HL-60 (cell line): ENCODE measurements at places on chromosomes 1 and 21.

GRCh38 chr1:108089477-108089876, 110.7 kb downstream of the SLC25A24 start:
- no peak for DNase-seq

DNA sequence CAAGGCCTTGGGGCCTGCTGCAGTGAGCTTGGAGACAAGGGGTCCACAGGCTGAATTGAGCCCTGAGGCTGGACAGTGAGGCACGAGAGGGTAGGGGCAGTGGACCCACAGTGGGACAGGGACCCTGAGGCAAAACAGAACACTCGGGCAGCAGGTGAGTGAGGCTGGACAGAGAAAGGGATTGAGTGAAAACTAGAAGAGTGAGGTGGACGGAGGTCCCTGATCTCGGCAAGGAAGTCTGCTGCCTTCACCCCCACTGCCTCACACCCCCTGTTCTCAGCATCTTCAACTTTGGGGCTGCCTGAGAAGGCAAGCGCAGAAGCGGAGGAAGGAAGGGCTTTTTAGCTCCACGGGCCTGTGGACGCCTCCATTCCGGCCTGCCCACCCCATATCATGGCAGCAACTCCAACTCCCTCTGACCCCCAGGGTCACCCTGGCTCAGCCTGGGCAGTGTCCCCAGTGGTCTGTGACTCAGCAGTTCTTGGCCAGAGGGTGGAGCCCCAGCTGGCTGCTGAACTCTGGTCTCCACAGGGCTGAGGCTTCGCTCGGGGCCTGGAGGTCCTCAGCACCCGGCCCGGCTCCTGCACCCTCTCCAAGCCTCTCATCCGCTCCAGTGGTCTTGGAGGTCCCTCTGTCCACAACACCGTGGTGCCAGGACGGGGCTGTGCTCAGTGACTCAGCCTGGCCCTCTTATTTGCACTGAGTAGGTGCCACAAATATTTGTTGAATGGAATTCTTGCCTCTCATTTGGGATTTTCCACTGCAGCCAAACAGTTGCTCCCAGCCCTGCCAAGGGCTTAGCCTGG, 60.0 kb upstream of the EPS8L3 start:
- no peak for DNase-seq

DNA sequence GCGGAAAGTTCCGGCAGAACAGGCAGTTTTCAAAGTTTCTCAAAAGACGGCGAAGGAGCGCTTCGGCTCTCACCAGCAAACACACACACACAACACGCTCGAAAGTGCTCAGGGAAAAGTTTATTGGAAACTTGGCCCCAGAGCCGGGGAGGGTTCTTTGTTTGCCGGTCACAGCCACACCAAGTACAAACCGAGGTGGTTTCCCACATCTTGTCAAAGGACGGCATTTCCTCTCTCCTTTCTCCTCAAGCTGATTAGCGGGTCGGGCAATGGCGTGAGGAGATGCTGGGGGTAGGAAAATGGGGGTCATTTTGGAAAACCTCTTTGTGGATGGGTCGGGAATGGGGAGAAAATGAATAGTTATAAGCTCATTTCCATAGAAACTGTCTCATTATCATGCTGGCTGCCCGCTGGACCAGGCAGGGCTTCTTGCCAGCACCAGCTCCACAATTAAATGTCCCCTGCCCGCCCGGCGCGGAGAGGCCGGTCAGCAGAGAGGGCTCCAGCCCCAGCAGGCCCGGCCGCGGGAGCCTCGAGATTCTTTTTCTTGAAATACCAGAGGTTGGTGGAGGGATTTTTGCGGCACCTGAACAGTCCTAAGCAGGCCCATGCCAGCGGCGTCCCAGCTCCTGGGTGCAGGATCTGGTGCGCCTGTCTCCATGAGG, 92.3 kb downstream of the PRDM16 start:
- no peak for DNase-seq

GRCh38 chr1:80910426-80910825, 890.3 kb upstream of the ADGRL2 start:
- no peak for DNase-seq

DNA sequence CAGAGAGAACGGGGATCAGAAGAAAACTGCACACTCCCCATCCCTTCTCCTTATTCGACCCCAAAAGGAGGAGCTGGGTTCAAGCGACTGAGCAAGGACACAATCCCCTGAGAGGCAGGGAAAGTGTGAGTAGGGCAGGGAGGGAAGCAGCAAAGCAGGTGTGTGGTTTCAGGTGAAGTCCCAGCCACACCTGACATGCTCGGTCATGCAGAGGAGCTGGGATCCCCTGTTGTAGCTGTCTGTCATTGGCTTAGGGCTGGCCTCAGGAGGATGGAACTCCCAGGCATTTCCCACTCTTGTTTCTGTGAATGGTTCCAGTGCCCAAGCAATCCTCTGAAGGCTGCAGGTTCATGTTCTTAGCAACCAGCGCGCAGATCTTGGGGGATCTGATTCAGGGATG, 150.7 kb downstream of the DSCAM start:
- DNase-seq, result no peak

DNA sequence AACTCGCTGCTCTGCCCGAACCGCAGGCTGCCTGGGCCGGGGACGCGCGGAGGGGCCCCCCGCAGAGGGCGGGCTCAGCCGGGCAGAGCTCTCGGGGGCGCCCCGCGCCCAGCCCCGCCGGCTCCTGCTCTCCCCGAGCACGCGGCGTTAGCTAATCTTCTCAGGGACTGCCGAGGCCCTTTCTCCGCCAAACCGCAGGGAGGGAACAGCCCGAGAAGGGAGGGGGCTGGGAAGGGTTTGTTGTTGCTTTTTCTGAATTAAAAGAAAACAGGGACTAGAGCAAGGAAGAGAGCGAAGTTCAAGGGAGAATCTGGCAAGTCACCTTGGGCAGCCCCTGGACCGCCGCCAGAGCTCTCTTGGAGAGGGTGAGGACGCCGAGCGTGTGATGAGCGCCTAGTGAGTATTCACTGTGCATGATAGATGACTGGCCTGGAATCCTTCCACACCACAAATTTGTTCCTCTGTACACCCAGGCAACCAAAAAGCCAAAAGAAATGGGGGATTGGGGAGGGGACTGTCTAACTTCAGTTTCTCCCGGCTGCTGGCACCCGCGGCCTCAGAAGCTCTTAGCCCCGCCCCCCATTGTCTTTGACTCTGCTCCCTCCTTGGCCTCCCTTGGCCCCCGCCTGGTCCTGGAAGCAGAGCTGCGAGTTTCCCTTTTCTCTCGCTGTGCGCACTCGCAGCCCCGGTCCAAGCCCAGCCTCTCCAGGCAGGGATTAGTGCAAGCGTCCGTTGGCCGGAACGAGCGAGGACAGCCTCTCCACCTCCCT, 19.7 kb upstream of the LMX1A start:
- DNase-seq, result peak; percentile 21

DNA sequence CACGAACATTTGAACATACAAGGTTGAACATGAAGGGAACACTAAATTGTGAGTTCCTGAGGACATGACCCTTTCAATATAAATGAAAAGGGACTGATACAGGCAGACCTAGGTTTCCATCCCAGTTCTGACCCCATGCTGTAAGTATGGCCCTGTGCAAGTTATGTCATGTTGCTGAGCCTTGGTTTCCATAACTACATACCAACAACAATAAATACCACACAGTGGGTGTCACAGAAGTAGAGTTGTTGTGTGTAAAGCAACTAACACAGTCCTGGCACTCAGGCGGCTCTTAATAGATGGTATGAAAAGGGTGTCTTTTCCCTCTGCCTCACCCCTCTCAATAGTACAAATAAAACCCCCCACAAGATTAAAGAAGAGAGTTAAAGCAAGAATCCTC, 140.8 kb downstream of the LMX1A start:
- DNase-seq, result no peak

GRCh38 chr1:245086389-245086969, 68.3 kb upstream of the KIF26B start:
- DNase-seq, result no peak
